Urinary bladder (tissue), 4 donors: ENCODE measurements at places on chromosomes 5 and 9.

DNA sequence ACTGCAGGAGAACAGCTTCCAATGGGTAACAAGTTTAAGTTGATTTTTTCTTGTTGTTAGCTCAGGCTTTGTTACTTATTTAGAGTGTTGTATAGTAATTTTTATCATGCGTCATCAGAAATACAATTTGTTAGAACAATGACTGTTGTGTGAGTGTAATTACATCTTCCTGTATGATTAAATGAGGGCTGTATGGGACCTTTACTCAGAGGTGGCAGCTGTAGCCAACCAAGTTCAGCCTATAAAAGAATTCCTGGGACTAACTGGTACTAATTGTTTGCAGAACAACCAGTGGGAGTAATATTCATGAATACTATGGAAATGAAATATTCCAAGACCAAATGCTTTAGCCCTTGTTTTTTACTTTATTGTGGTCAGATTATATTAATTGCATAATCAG, 30.8 kb upstream of the TJP2 start:
- DNase-seq: no peak

DNA sequence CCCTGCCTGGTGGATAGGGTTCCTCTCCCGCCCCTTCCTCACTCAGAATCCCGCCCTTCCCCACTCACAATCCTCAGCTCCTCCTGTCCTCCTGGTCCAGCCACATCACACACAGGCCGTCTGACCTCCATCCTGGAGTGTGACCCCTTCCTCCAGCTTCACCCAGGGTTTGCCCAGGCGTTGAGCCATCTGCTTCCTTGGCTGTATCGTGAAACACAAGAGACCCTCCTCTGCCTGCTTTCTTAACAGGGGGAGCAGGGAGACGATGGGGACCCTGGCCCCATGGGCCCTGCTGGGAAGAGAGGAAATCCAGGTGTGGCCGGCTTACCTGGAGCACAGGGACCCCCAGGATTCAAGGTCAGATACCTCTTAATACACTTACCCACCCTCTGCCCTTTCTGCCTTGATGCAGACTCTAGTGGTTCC, 32.3 kb upstream of the ORM1 start:
- no peak for DNase-seq

DNA sequence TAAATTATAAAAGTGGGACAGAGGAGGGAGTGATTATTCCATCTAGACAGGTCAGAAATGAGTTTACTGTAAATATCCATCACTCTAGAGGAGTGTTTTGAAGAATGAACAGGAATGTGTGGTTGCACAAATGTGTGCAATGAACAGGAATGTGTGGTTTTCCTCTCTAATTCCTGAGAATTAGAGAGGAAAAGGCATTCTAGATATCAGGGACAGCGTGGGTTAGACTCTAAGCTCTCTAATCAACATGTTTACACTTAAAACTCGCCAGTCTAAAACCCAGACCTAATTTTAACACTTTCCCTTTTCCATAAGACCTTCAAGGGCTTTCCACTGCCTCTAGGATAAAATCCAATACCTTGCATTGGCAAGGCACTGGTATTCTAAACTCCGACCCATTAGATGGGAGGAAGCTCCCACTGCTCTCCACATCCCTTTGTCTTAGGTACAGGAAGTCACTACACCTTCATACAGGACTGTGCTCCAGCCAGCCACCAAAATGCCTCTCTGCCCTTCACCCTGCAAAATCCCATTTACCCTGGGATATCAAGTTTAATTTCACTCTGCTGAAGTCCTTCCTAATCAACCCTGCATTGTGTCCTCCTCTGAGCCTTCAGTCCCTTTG, 67.9 kb downstream of the NFIB start:
- DNase-seq: no peak

GRCh38 chr5:132813599-132814502, 749 bp downstream of the SOWAHA start:
- DNase-seq: no peak

DNA sequence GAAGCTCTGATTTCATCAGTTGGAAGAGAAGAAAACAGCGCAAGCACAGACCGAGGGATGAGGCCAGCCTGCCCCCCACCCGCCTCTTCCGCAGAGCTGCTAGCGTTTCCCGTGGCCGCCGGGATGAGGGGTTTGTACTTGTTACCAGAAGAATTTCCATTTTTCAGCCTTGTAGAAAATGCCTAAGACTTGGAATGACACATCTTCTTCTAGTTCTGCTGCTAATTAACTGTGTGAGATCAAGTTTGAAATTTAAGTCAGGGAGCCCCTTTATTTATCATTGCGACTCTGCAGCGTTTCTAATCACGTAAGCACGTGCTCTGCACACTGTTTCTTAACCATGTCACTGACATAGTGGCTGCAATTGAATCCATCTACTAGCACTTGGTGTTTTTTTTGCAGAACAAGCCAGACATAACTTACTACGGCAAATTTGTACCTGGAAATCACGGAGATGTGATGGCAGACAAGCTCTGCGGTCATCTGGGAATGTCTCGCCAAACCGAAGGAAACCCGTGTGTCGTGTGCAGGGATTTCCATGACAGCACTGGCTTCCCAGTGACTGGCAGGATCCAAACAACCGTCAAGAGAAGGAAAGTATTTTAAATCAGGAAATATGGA, 41.8 kb upstream of the ROR2 start:
- no peak for DNase-seq

DNA sequence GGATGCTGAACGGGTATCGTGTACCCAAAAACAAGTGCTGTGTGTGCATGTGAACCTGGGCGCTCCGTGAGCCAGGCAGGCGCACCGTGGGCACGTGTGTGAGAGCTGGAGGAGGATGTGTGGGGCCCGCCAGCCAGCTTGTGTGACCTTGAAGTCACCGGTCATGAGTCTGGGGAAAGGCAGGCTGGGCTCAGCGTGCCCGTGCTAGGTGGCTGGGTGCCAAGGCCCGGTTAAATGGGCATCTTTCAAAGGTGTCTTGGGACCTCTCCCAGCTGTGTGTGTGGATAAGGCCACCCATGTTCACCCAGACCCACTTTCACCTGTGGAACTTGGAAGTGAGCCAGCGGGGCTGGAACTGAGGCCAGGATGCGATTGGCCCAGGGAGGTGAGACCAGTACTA, 3.4 kb downstream of the KCNT1 start:
- DNase-seq: no peak

DNA sequence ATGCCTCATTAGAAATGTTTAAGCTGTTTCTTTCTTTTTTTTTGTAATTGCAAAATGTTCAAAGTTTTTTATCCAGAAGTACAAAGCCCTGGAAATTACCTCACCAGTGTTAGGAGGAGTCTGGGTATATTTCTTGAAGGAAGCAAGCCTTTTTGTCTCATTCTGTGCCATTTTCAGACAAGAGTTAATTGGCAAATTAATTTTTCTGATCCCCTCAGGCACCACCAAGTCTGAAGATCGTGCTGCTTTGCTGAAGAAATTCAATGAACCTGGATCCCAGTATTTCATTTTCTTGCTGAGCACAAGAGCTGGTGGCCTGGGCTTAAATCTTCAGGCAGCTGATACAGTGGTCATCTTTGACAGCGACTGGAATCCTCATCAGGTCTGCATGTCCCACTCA, 94.9 kb downstream of the SMARCA2 start:
- no peak for DNase-seq

DNA sequence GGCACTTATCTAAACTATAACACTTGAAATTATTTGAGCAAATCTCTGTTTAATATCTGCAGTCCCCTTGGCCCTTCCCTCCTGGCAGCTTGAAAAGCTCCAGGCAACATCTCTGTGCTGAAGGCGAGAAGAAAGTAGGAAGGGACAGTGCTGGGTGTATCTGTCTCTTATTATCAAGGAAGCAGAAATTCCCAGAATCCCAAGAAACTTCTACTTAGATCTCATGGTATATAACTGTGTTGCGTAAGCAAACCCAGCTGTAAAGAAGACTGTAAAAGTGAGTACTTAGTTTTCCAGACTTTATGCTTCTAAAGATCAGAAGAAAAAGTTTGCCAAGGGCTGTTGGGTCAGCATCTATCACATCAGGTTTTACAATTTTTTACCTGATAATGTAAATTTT, 1869.8 kb downstream of the MAT2B start:
- DNase-seq: no peak

GRCh38 chr5:135185481-135186065, 151.5 kb upstream of the PITX1 start:
- no peak for DNase-seq

- DNase-seq: no peak
These were observed 17.2 kb upstream of the HK3 start for GRCh38 chr5:176916337-176916736.

- no peak for DNase-seq
These were observed 60.6 kb upstream of the GALNT10 start for GRCh38 chr5:154129921-154130320.

GRCh38 chr5:77396017-77396416, 96.1 kb downstream of the WDR41 start:
- DNase-seq: no peak

DNA sequence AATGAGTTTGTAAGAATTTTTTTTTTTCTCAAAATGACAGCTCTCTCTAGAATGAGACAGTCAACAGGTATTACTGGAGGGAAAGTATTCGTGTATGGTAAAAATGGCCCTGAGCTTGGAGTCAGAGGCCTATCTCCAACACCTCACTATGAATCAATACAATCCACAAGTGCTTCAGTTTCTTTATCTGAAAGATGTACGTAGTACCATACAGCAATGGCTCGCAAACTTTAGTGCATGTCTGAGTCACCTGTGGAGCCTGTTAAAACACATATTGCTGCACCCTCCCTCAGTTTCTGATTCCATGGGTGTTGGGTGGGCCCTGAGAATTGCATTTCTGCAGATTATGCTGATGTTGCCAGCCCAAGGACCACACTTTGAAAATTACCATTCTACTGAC, 44.6 kb downstream of the DMRT2 start:
- DNase-seq: no peak

DNA sequence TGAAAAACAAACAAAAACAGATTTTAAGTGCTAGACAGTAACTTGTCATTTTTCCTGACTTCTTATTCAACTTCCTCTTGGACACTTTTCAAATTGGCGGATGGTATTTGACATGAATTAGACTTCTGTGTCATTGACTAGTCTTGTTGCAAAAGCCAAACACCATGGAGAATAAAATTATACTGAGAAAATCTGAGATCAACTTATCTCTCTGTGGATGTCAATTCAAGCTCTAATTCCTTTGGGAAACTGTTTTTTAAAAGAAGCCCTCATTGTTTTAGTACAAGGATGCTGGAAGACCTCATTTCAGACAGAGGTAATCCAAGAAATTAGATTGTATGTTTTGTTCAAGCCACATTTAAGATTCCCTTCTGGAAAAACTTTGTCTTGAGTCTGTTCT, 831.0 kb downstream of the SEMA5A start:
- no peak for DNase-seq

GRCh38 chr5:9409413-9409960, 136.4 kb downstream of the SEMA5A start:
- no peak for DNase-seq

DNA sequence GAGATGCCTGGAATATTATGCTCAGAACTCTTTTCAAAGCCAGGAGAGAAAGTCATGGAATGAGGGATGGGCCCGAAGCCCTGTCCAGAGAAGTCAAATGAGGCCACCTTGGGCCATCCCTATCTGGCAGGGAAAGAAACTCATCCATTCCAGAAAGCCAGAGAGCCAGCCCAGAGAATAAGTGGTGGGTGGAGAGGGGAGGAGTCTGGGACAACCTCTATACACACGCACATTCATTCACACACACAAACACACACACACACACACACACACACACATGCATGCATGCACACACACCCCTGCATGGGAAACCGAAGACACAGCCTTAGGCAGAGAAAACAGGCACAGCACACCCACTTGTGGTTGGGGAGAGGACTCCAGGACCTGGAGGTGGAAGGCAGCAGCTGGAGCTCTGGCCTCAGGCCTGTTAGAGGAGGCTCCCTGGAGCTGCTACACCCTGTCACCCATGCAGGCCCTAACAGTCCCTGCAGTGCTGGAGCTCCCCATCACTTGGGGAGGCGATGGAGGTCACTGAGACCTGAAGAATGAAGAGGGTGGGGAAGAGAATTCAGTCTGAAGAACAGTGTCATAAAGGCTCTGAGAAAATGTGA, 38.0 kb downstream of the TGFBI start:
- no peak for DNase-seq

DNA sequence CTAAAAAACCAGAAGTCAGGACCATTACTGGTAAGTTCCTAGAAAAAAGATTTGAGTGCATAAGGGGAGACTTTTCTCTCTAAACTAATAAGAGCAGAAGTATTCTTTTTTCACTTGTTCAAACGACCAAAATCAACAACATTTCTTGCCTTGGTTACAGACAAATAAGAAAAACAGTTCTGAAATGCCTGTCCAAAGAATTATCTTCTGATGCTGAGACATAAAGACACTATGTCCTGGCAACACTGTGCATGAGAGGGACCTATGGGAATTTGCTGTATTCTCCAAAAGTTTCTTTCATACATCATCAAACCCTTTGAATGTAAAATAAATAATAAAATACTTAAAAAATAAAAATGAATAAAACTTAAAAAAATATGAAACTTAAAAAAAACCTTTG, 50.4 kb downstream of the ZNF474 start:
- no peak for DNase-seq

GRCh38 chr9:113373676-113374392, 3.0 kb downstream of the HDHD3 start:
- no peak for DNase-seq

GRCh38 chr9:136268318-136268717, 22.7 kb upstream of the QSOX2 start:
- no peak for DNase-seq

DNA sequence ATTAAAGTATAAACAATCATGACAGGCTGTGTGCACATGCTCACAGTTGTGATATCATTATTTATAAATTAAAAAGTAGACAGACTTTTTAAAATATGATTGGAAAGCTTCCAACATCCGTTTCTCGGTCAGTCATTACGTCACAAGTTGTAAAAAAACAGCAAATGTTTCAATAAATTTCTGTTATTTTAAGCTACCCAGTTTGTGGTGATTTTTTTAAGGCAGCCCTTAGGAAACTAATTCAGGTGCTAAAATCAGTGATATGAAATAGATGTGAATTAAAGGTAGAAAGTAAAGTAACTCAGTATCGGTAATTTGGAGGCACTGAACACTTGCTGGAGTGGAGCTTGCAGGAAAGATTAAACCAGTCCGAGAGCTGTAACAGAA, 1.2 kb downstream of the CCNH start:
- DNase-seq: no peak

DNA sequence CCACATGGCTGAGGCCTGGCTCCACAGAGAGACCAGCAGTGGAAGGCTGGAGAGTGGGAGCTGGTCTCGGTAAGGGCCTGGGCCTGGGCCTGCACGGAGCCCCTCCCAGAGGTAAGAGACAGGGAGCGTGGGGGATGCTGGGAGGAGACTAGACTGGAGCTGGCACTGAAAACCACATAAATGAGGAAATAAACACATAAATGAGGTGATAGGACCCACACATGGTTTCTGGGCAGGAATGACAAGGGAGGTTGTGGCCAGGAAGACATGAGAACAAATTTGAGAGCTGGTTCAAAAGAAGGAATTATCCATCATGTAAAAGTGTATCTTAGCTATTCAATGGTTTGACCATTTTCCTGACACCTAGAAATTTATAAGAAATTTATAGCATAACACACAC, 451.7 kb upstream of the DAP start:
- DNase-seq: no peak

- DNase-seq: no peak
These were observed 486.1 kb upstream of the CDH9 start for GRCh38 chr5:27524515-27524914.

GRCh38 chr5:68533051-68533450, 317.5 kb downstream of the PIK3R1 start:
- no peak for DNase-seq
